ENCODE measurements at places on chromosomes 4 and X.

DNA sequence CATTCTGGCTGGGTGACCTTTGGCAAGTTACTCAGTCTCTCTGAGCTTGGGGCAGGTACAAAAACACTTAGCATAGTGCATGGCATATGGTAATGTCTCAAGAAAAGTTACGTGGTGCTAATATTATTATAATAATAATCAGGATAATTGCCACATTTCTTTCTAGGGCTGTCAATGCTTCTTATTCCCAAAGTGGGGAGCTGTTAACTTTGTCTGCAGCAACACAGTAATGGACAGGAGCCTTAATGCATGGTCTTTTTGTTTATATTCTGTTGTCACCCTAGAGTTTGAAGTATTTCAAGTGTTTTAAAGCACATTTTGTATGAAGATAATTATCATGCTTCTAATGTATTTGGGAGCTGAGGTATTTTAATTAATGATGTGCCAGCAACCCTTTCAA, 121.8 kb downstream of the FHIP1A start:
- DNase-seq, result no peak

GRCh38 chr4:45453258-45453853, 670.5 kb downstream of the GABRG1 start:
- no peak for DNase-seq

- DNase-seq, result no peak
Measured at GRCh38 chr4:740656-741282, 35.1 kb downstream of the PCGF3 start.

DNA sequence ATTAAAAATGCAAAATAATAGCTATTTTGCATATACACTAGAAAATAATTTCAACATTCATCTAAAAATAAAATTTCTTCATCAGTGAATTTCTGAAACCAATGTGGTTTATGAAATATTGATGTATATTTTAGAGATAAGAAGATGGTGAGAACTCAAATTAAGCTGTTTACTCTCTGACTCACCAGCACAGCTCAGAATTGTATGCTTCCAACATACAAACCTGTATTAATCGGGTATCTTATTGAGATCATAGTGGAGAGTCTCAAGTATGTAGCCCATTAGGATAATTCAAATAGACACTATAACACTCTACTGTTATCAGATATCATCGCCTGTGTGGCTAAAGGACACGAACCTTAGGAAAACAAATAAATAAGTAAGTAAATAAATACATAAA, 899.5 kb upstream of the INTU start:
- DNase-seq, result no peak

GRCh38 chr4:38202242-38202641, 242.0 kb downstream of the PTTG2 start:
- no peak for DNase-seq

GRCh38 chr4:17497890-17498523, 13.9 kb downstream of the QDPR start:
- no peak for DNase-seq

DNA sequence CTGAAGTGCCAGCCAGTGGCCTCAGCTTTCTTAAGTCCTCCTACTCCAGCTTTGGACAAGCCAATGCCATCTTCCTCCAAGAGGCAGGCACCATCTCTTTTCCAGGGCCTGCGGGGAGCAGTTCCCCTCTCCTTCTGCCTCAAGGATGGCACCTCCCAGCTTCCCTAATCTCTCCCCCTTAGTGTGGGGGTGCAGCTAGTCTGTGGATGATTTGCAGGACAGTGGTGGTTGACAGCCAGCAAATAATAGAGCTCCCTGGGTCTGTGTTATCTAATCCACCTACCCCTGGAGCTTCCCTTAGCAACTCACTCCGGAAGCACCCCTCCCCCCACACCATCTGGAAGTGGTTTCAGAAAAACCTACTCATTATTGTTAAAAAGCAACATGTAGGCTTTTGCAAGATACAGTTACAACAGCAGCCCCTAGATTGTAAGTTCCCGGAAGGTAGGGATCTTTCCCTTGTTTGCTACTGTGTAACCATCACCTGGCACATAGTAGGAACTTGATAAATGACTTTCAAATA, 247.1 kb downstream of the BCOR start:
- no peak for DNase-seq

GRCh38 chr4:188127214-188127874, 11.9 kb upstream of the TRIML1 start:
- DNase-seq, result no peak

- DNase-seq, result no peak
Measured at GRCh38 chr4:61200916-61201526, 895 bp downstream of the ADGRL3 start.

GRCh38 chr4:48153791-48154550, 19.9 kb upstream of the TXK start:
- DNase-seq, result no peak

GRCh38 chrX:53280331-53281320, 758 bp downstream of the IQSEC2 start:
- DNase-seq, result no peak

GRCh38 chr4:36692586-36692985, 411.2 kb downstream of the DTHD1 start:
- DNase-seq, result no peak

DNA sequence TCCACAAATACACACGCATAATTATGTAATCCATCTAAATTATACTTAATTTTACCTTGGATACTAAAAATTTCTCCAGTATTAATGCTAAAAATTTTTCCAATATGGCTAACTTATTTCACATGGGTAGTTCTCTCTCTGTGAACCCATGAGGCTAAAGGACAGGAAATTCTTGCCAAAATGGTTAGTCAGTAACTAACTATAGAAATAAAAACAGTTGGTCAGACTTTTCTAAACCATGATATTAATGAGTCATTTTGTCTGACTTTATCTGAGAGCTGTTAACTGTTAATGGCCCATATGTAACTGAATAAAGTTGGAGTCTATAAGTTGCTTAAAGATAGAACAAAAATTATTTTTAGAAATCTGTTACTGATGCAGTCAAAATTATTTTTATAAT, 549.4 kb downstream of the TLL1 start:
- no peak for DNase-seq

GRCh38 chrX:54093571-54093970, 49.3 kb upstream of the PHF8 start:
- no peak for DNase-seq

DNA sequence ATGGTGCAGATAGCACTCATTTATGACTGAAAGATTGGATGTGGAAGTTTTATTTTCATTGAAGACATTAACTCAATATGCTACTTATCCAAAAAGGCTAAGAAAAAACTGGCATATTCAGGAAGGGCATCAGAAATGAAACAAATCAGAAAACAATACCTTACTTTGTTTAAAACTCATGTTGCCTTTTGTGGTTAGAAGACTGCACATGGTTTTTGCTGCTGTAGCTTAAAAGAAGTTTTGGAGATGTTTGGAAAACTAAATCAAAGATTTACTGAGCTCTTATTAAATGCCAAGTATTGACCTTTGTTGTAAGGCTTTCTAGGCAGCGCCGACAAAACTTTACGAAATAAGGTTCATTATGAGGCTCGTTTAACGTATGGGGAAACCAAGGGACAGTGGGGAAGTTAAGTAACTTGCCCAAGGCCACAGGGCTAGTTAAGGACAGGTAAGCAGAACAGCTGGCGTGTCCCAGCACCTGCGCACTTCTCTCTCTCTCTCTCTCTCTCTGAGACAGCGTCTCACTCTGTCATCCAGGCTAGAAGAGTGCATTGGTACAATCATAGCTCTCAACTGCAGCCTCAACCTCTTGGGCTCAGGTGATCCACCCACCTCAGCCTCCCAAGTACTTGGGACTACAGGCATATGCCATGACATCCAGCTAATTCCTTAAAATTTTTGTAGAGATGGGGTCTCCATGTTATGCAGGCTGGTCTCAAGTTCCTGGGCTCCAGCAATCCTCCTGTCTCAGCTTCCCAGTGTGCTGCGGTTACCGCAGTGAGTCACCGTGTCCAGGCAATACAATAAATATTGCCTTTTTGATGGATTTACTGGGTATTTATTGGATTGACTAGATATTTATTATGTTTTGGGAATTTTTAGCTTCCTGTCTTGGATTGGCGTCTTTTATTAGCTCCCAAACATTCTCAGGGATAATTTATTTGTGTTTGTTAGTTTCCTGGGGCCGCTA, 16.1 kb downstream of the LRP2BP start:
- DNase-seq, result no peak

Data from stimulated activated CD4-positive, alpha-beta T cell treated with anti-CD3 and anti-CD28 coated beads, Interleukin-15, amount 100 ng/mL, for 1 hour (primary cell).